NCI-H2029 treated with DMSO at 0.1 percent for 48 hours (cell line): ENCODE measurements at places on chromosomes 2 and 18.

GRCh38 chr2:203594541-203594940 lies 59.4 kb upstream of the RAPH1 start:
- no peak for DNase-seq

- no peak for DNase-seq
Measured at GRCh38 chr18:45379903-45380302, 235.4 kb upstream of the SLC14A2 start.

DNA sequence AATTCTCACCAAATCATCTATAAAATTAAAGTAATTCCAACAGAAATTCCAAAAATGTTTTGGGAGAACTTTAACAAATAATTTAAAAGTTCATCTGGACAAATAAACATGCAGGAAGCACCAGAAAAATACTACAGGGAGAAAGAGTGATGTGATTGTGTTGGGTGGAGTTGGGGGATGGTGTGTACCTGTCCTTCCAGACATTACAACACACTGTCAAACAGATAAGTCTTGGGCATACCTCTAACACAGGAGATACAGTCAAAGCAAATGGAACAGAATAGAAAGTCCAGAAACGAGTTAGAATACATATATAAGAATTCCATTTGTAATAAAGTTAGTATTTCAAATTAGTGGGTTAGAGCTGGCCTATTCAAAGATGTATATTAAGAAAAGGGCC lies 22.6 kb downstream of the METTL8 start:
- DNase-seq = no peak

DNA sequence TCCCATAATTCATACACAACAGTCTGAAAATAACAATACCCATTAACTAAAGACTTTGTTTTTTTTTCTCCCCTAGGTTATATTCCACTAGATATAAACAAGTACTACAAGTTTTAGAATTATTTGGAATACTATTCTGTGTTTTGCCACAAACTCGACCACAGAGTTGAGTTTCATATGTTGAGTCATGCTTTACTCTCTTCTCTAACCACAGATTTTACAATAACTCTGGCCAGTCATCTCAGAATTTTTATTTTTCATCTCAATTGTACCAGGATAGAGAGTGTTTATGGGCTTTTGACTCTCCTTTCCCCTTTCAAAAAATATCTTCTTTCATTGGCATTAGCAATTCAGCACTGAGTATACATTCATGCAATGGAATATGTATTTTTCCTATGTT lies 348.7 kb upstream of the GALNT5 start:
- no peak for DNase-seq

DNA sequence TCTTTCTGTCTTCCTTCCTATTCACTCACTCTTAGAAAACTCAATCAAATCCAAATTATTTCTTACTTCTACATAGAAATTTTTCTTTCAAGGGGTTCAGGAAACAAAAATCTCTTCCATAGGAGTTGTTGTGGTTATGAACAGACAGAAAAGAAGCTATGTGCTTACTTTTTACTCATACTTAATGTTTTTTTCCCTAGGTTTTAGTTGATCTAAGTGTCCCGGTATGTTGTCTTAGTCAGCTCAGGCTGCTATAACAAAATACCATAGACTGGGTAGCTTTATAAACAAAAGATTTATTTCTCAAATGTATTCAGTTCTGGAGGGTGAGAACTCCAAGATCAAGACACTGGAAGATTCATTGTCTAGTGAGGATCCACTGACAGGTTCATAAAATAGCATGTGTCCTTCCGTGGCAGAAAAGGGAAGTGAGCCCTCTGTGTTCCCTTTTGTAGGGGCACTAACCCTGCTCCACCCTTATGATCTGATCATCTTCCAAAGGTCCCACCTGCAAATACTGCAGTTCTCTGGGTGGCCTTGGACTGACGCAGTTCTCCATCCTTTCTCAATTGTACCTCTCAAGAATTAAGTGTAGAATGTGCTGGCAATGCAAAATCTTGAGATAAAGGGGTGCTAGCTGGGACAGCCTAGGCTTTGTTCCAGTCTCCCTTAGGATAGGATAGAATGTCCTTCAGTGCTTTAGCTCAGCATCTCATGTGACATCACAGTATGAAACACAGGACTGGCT lies 14.4 kb upstream of the VRK2 start:
- no peak for DNase-seq

- DNase-seq = no peak
Measured at GRCh38 chr2:15980605-15981098, 40.3 kb downstream of the MYCN start.

DNA sequence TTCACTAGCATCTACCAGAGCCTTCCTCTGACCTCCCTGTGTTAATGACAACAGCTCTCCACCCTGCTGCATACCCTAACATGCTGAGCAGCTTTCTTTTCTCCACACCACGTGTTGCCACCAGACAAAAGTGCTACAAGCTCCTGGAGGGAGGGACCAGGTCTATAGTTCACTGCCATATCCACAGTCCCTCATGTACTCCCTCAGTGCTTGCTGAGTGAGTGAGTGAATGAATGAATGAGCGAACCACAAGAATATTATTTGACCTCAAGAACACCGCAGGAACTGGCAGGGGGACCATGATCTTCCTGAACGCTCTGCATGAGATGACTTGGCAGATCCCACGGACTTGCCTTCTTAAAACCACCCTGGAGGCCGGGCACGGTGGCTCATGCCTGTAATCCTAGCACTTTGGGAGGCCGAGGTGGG lies 47.4 kb upstream of the CAB39 start:
- DNase-seq = no peak

DNA sequence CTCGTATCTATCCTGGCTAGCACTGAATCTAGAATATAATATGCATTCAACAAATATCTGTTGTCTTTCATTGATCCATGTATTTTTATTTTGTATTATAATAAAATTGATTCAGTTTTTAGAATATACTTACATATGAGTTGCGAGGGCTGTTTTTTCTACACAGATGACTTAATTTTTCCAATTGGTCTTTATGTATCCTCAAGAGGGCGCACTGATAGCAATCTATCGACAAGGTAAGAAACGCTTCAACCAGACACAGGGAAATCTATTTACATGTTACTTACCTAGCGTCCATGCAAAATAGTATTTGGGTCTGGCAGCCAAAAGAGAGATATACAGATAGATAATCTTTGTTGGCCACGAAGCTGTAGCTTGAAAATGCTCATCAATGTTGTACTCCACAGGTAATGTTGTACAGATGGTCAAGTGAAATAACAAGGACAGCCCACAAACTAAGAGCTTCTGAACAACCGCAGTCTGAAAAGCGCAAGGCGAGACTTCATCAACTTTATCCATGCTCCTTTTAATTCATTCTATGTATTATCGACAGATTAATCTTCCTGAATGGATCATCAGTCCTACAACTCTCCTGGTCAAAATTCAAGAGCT lies 35.5 kb upstream of the KIDINS220 start:
- DNase-seq = peak; percentile 22

- no peak for DNase-seq
Measured at GRCh38 chr2:148201075-148202004, 180.4 kb downstream of the MBD5 start.

GRCh38 chr2:2919574-2920365 lies 457.8 kb downstream of the EIPR1 start:
- no peak for DNase-seq
